HT1080 (cell line): ENCODE measurements at places on chromosomes 13 and 19. TPM values are rescaled to one million over a fixed set of nuclear protein-coding genes. Genes with fewer than 3 reads are reported as not detected.

GRCh38 chr13:20271441-20271840 is 39.3 kb upstream of the GJB6 start:
- no peak for DNase-seq

DNA sequence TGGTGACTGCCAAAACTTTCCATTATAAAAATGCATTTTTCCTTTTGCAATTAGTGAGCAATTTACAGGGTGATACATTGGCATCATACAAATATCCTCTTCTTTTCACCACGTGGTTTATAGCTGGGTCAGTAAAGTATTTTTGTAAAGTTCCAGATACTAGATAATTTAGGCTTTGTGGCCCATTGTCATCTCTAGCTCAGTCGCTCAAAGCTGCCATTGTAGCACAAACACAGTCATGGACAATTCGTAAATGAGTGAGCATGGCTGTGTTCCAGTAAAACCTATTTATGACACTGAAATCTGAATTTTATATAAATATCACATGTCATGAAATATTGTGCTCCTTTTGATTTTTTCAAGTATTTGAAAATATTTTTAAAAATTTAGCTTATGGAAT is 162.9 kb downstream of the USP12 start:
- DNase-seq = no peak

- peak; percentile 73 for DNase-seq
These were observed 12.5 kb downstream of the ALG5 start for GRCh38 chr13:36986462-36987240.

DNA sequence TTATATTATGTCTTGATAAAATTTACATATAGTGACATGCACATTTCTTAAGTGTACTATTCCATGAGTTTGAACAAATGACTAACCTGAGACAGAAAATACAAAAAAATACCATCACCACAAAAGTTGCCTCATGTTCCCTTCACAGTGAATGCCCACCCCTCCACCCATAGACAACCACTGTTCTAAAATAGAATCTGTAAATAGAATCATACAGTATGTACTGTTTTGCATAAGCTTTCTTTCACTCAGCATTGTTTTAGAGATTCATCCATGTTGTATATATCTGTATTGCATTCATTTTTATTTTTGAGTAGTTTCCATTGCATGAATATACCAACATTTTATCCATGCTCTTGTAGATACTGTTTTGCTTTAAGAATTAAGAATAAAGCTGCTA is 23.3 kb upstream of the RBM26 start:
- no peak for DNase-seq

DNA sequence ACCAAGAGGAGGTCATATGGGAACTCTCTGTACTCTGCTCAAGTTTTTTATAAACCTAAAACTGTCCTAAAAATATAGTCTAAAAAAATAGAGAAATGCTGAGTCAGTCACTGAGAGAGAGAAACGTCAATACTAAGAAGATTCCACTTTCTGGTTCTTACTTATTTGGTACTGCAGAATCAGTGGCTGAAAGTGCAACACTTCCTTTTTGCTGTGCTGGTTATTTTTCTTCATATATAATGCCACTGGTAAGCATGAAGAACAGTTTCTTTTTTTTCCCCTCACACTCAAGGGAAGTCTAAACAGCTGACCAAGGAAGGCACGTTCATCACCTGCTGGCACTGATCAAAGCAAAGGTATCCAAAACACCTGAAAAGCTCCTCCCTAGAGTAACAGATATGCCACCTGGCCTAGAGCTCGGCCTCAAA is 44.3 kb upstream of the N4BP2L1 start:
- DNase-seq = no peak

GRCh38 chr13:40232311-40233040 is 434.0 kb downstream of the FOXO1 start:
- DNase-seq = no peak

GRCh38 chr13:56066321-56066720 is 1074.4 kb upstream of the PRR20A start:
- DNase-seq = no peak

- DNase-seq = no peak
These were observed at the start of gene FGF14 for GRCh38 chr13:102401766-102402165. FGF14 (minus strand) TSS chr13:102402048.

GRCh38 chr13:25869941-25870340 is 181.9 kb downstream of the SHISA2 start:
- no peak for DNase-seq

NKPD1 gene
- total RNA-seq = not detected in 2 replicates

ZNF729 gene
- total RNA-seq = not detected in 2 replicates

TNFSF9 gene
- total RNA-seq = 35.7 and 45.9 TPM in 2 replicates

TDRD3 gene
- 9.0 and 10.7 TPM in 2 replicates for total RNA-seq
